ENCODE measurements at places on chromosomes 3 and 15. TPM values are rescaled to one million over a fixed set of nuclear protein-coding genes. Genes with fewer than 3 reads are reported as not detected.

- peak within 1 kb of the TSS; percentile 85 for H3K4me3 ChIP-seq
- no peaks in the 10 kb centered on the region for H3K27me3 ChIP-seq
- no peaks in the 10 kb centered on the region for H3K36me3 ChIP-seq
- H3K27ac ChIP-seq: peak within 1 kb of the TSS; percentile 86
- peak; percentile 86 for DNase-seq
Measured at GRCh38 chr3:119293871-119294695, at the start of gene ARHGAP31. Gene ARHGAP31, plus strand, starts transcription at chr3:119294383. Its CDS starts 522 bp downstream, at chr3:119294905.

- no peaks in the 10 kb centered on the region for H3K36me3 ChIP-seq
- no peak overlapping the region for H3K27ac ChIP-seq
- H3K4me3 ChIP-seq: no peak overlapping the region
- peaks cover 13% of the 10 kb centered on the region for H3K27me3 ChIP-seq
- no peak for DNase-seq
Measured at GRCh38 chr3:11059090-11059798, 66.7 kb downstream of the SLC6A1 start.

DNA sequence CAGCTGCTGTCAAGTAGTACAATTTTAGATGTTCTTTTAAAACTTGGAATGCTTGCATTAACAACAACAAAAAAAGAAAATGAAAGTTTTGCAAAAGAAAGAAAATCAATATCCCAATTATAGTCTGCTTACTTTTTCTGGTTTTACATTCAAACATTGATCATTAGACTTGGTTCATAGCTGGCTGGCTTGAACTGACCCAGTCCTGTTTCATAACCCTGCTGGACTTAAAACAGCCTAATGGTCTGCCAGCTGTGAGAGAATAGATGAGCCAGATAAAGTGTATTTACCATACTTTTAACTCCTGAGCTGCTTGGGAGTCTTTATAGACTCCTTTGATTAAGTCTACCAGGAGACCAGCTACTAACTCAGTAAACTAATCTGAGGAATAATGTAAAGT is 59.2 kb downstream of the PIAS1 start:
- no peak overlapping the region for H3K27ac ChIP-seq
- H3K36me3 ChIP-seq: no peaks in the 10 kb centered on the region
- no peaks in the 10 kb centered on the region for H3K27me3 ChIP-seq
- no peak overlapping the region for H3K4me3 ChIP-seq

DNA sequence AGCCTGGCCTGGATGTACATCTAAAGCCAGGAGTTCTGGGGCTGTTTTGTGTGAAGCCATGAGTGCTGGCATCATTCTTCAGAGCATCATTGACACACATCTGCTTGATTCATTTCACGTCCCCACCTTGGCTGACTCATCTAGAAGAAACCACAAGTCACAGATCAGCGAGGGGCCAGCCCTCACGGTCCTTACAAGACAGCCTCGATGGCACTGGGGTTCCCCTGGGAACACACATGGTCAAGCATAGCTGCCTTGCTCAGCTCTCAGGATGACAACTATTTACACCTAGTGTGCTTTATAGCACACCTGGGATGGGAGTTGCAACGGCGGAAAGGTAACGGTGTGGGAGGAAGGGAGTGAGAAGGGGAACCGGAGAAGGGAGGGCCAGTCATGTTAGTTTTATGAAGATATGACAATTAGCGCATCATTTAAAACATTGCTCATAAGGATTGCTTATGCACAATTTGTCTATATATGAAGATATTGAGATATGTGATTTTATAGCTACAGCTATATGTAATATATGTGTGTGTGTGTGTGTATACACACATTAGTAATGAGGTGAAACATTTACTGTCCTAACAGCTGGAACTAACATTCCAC is 227.1 kb downstream of the RPLP1 start:
- no peaks in the 10 kb centered on the region for H3K4me1 ChIP-seq
- no peak overlapping the region for H3K4me3 ChIP-seq
- no peak overlapping the region for H3K27ac ChIP-seq
- peak; percentile 44 for DNase-seq

DNA sequence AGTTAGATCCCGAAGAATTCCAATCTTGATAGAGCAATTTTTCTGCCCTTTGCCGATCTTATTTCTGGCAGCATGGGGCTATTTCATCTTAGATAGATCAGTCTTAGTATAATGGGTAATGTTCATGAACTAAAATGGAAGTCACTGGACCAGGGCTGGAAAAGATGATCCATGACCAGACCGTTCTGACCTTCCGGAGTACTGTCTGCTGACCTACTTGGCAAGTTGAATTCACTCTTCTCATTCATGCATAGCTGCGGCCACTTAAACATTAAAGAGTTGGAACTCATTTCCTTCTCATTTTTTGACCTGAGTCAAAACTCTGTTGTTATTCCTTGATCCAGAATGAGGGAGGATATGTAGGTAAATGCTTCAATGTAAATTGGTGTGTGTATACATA is 32.5 kb downstream of the GMNC start:
- H3K27ac ChIP-seq: no peak overlapping the region
- H3K36me3 ChIP-seq: no peaks in the 10 kb centered on the region
- H3K27me3 ChIP-seq: no peaks in the 10 kb centered on the region

DNA sequence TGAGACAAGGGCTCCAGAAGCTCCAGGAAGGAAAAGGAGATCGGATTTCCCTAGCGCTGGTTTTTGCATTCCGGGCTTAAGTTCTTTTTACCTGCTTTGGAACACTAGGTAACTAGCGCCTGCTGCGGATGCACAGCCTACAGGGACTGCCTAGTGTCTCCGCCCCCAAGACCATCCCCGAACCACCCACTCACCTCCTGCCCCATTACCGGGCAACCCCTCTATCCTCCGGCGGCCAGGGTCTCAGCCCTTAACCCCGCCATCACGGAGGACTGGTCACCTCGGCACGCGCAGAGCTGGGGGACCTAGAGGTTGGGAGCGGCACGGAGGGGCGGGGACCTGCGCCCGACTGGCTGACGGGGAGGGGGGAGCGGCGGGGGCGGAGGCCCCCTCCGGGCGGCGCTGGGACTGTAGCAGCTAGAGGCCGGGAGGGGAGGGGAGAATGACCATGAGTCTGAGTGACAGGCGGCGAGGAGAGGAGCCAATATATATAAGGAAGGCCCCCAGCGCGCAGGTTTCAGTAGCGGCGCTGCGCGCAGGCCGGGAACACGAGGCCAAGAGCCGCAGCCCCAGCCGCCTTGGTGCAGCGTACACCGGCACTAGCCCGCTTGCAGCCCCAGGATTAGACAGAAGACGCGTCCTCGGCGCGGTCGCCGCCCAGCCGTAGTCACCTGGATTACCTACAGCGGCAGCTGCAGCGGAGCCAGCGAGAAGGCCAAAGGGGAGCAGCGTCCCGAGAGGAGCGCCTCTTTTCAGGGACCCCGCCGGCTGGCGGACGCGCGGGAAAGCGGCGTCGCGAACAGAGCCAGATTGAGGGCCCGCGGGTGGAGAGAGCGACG is at the start of gene DLL4:
Gene DLL4, plus strand, starts transcription at position 520 of the 839 bp plus-strand sequence. CDS start 329 bp downstream, outside the sequence.
- peaks cover 57% of the 10 kb centered on the region for H3K27me3 ChIP-seq
- H3K36me3 ChIP-seq: no peaks in the 10 kb centered on the region
- H3K4me1 ChIP-seq: peaks cover 63% of the 10 kb centered on the region
- DNase-seq: peak; percentile 88

GRCh38 chr3:175464362-175464761 is 605.2 kb downstream of the NAALADL2 start:
- no peak for DNase-seq
- H3K4me3 ChIP-seq: no peak overlapping the region
- no peaks in the 10 kb centered on the region for H3K4me1 ChIP-seq

Gene AZI2
- total RNA-seq: 84.6 TPM

Gene CPNE9
- total RNA-seq: 0.90 TPM
